ENCODE measurements at places on chromosomes 7 and 10. TPM values are rescaled to one million over a fixed set of nuclear protein-coding genes. Genes with fewer than 3 reads are reported as not detected.

The AOAH gene
- total RNA-seq = 0.31 TPM

GRCh38 chr7:113113912-113114311 is 4.4 kb downstream of the SMIM30 start:
- no peak for DNase-seq

DNA sequence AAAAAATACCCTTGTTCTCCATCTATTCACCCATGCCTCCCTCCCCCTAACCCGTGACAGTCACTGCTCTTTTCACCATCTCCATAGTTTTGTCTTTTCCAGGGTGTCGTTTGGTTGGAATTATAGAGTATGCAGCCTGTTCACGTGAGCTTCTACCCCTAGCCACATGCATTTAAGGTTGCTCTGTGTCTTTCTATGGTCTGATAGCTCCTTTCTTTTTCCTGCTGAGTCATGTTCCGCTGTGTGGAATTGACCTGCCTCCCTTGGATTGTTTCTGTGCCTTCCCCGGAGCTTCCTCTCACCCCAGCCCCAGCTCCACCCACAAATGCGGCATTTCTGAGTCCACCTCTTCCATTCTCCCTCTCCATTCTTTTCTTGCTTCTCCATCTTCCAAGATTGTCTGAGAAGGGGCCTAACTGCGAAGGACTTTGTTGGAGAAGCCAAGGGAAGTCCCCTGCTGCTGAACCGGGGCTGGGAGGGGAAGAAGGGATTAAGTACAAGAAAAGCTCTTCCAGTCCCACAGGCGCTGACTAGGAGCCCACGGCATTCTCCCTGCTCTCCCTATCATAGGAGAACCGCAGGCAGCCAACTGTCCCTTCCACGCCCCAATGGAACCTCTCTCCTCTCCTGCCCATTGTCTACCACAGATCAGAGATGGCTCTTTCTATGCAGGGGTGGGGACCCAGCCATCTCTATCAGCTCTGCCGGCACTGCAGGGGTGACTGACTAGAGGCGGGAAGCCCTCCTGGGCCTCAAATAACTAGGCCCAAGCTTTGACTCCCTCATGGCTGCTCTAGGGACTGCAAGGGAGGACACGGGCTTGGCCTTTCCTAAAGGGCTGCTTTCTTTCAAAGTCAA is 87.5 kb upstream of the ANLN start:
- no peak for DNase-seq

- no peak for DNase-seq
These were observed 264.1 kb downstream of the PHF14 start for GRCh38 chr7:11237742-11238141.

DNA sequence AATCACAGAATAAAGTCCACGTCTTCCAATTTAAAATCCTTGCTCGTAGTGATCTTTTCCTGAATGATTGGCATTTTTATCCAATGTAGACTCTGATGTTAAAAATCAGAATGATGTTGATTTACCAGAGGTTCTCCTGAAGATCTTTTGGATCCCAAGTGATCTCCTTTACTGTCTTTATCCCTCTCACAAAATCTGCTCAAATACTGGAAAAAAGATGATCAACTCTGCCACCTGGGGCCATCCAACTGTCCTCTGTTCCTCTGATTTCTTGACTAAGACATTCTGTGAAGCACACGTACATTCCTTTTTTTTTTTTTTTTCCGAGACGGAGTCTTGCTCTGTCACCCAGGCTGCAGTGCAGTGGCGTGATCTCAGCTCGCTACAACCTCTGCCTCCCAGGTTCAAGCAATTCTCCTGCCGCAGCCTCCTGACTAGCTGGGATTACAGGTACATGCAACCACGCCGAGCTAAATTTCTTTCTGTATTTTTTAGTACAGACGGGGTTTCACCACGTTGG is 18.0 kb upstream of the ADRB1 start:
- DNase-seq = no peak

The COL28A1 gene
- not detected for total RNA-seq

All from Panc1 (cell line).